CD4-positive, alpha-beta T cell treated with Interleukin-1 beta for 1 hour (primary cell): ENCODE measurements at places on chromosomes 13 and 19.

DNA sequence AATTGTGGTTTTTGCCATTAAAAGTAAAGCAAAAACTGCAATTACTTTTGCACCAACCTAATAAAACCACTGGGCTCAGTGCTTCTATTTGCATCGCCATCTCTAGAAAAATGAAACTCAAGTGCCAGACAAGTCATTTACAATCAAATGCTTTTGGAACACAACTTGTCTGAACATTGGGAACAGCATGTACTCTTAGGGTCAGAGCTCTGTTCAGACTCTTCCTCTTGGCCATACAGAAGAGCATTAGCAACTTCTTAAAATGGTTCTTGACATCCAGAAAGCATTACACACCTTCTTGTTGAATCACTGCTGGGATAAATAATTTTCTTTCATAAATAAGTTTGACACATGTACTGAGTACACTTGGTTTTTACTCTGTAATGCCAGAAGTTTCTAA, 272.5 kb downstream of the DCLK1 start:
- DNase-seq: no peak

DNA sequence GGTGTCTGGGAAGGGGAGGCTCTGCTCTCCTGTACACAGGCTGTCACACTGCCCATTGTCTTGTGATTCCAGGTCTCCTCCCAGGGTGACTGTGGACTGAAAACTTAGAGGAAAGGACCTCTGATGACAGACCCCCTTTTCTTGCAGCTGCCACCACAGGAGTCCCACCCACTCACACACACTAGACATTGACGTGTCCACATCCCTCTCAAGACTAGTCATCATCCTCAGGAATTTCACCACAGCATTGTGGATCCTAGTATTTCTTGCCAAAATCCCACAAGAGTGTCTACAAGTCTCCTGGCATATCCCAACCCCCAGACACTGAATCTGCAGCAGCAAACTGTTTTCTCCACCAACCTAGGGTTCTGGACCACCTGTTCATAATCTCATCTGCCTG, 5.3 kb downstream of the ZNF85 start:
- no peak for DNase-seq

DNA sequence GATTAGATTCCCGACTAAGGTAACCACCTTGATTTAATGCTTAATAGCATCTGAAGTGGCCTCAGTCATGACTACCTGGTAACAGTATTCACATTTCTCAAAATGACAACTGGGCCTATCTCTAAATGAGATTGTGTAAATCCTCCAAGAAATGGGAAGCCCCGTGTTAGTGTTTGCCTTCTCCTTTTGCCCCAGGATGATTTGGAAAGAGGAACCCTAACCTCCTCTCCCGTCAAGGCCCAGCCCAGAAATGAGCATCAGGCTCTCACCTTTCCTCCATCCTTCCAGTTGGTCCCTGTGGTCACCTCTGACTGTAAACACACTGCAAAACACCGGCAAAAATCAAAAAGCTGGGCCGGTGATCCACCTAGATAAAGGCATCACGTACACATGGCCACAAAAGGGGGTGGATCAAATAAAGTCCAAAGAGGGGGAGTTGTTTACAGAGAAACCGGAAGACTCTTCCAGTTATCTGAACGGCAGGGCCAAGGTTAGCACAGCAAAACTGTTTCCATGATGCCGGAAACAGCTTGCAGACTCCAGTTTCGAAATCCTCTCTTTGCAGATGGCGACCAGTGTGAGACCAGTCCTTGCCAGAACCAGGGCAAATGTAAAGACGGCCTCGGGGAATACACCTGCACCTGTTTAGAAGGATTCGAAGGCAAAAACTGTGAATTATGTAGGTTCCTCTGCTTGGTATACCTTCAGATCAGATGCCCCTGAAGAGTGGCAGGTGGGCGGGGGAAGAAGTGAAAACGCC, 16.4 kb downstream of the F10 start:
- DNase-seq: no peak

DNA sequence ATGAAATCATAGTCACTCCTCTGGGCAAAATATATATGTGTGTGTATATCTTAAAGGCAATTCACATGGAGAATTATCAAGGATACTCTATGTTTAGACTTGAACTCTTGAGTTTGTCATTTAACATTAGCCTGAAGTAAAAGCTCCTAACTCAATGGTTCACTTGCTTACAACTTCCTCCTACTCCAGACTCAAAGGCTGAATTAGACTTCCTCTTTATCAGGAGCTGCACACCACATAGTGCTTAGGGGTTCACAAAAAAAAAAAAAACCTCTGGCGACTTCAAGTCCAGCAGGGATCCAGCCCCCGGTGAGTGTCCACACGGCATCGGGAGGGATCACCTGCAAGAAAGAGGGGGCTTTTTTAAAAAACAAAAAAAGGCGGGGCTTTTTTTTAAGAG, 68.2 kb upstream of the LSM14A start:
- no peak for DNase-seq

GRCh38 chr19:42038666-42039065, 31.3 kb downstream of the GRIK5 start:
- no peak for DNase-seq

DNA sequence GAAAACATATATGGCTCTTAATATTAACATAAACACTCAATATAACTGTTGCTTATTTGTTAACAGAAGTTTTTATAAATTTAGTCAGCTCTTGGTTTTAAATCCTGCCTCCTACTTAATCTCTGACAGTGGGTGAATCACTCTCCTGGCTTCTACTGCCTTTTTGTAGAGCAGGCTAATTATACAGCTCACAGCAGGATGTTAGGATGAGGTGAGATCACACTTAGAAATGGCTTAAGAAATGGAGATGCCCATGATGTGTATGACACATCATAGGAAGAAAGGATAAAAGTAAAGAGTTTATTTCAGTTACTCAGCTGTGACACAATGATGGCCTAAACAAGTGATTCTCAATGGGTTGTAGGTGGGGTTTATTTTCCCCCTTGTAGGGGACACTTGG, 345.6 kb downstream of the SPRY2 start:
- no peak for DNase-seq

GRCh38 chr13:71864094-71864985, 2.7 kb downstream of the DACH1 start:
- DNase-seq: peak; percentile 2

DNA sequence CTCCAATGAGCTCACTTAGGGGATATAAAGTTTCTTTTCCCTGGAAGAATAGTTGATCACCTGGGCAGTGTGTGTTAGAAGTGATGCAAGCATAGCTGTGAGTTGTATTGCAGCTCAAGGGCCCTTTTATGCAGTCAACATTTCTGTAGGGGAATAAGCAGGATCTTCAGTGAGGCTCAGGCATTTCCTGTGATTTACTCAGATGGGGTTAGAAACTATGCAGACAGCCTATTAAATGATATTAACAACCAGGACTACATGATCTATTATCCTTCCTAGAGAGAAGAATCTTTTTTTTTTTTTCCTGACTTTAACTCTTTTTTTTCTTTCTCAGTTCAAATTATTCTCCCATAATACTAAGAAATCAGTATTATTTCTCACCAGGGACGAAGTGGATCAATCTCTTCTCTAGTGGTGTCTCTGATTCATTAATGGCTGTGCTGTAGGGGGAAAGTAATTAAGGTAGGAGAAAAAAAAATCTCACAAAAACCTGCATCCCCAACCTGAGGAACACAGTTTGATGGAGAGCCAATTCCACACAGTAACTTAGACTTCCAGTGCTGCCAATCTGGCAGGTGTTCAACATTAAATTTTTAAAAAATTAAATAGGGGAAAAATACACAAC, 126.4 kb upstream of the SLC10A2 start:
- no peak for DNase-seq

DNA sequence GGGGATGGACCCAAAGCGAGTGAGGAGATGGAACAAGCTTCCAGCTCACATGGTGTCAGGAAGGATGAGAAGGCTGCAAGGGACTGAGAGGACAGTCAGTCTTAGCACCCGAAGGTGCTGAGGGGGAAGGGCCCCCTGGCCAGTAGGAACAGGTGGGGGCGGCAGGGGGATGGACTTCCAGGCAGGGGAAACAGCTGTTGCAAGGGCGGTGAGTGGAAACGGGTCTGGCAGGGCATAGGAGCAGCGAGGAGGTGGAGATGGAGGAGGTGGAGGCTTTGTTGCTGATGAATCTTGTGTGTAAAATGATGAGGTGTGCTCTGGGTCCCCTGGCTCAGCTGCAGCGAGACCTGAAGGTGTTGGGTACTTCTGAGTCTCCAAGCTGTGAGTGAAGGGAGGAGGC, 1.2 kb downstream of the MAP1S start:
- DNase-seq: no peak

DNA sequence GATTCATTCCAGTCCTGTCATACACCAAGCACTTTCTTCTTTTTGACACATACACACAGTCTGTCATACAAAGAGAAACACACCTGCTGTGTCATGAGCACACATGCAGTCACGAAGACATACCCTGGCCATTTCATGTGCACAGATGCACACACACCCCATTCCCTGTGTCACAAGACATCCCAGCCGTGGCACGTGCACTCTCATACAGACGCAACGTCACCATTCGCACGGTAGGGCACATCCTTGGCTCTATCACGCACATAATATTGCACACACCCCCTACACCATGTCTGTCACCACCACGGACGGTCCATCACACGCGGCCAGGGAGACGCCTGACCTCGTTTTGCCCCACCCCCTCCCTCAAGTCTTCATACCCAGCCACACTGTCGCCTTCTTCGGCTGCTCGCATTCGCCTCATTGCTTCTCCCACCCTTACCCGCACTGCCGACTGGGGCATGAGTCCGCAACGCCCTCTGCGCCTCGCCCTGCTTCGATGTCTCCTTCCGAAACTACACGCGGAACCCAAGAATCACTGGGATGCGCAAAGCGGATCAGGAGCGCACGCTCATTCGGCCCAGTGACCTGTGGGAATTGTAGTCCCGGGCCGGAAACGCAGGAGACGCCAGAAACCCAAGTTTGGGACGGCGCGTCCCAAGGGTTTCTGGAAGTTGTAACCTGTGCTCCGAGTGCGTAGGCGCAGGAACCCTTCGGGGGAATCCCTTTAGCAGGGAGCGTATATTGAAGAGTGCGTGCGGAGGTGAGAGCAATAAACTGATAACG, 6.8 kb upstream of the ZNF283 start:
- peak; percentile 24 for DNase-seq

DNA sequence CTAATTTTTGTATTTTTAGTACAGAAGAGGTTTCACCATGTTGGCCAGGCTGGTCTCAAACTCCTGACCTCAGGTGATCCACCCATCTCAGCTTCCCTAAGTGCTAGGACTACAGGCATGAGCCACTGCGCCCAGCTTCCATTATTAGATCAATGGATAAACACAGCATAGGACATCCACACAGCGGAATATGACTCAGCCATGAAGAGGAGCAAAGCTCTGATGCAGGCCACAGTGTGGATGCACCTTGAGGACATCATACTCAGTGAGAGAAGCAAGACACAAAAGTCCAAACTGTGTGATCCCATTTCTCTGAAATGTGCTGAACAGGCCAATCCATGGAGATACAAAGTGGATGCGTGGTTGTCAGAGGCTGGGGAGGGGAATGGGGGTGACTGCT, 4.9 kb upstream of the ZBTB7A start:
- no peak for DNase-seq

DNA sequence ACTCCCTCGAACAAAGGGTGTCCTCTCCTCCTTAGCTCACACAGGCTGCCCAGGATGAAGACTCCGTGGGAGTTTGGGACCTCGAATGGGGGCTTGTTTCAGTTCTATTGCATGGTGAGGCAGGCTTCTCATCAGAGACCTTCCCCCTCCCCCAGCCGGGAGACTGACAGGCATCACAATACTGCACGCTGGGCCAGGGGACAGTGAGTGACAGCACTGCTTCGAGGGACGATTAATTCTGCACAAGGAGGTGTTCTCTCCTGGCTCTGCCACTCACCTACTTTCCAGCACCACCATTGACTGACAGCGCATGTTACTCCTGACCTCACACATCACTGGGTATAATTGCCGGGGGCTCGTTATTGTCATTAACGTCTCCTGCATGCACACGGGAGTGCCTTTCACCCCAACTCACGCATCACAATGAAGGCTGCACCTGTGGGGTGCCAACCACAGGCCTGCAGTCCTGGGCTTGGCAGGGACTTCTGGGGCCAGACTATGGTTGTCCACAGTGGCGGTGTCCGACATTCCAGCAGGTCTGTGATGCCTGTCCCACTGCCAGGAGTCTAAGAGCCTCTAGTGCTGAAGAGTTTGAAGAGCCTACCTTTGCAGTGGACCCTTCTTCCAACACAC, 412.2 kb upstream of the TSHZ3 start:
- DNase-seq: no peak

- DNase-seq: no peak
Measured at GRCh38 chr13:79267560-79267959, 138.5 kb downstream of the RBM26 start.

DNA sequence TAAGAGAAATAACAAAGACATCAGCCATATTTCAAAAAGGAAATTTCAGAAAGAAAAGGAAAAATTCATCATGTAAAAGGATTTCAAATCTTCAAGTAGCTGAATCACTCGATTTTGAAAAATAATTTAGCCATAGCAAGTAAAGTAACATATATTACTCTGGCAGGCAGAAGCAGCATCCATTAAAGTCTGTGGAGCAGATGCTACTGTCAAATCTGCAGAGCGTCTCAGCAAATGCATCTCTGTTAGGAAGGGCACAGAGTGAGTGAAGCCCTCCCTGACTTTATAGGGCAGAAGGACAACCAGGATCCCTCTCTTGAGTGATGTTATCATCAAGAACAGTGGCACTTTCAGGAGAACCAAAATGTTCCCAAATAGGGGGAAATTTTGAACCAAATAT, 445.5 kb downstream of the EFNB2 start:
- DNase-seq: no peak

- no peak for DNase-seq
Measured at GRCh38 chr13:23243066-23243465, 62.3 kb downstream of the SGCG start.

GRCh38 chr13:32115066-32115465, 83.5 kb downstream of the FRY start:
- DNase-seq: no peak

DNA sequence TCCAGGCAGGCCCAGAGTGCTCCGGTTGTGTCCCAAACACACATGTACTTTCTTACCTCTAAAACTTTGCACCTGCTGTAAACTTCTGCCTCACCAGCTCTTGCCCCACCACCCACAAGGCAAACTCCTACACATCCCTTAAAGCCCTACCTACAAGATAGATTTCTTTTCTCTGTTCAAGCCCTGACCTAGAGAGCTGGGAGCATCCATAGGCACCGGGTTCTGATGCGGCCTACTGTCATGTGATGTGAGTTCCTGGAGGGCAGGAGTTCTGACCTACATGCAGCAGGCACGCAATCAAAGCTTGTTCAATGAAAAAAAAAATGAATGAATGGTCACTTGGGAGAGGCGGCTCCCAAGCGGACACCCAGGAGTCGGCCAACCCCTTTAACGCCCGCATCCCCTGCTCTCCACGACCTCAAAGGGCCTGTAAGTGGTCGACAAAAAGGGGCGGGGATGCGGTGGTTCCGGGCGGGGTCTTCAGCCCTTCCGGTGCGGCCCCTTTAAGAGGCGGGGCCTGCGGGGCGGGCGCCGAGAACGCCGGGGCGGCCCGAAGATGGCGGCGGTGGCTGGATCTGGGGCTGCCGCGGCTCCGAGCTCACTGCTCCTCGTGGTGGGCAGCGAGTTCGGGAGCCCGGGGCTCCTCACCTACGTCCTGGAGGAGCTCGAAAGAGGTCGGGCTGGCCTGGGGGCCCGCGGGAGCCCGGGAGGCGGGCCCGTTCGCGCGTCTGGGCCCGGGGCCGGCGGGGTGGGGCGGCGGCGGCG, at the start of gene MAP1S:
Gene MAP1S, plus strand, starts transcription at position 534 of the 765 bp plus-strand sequence. Its CDS starts 23 bp downstream, at position 557.
- DNase-seq: peak; percentile 59
